Hepatic stellate cell (primary cell): ENCODE measurements at places on chromosomes 7 and 10.

DNA sequence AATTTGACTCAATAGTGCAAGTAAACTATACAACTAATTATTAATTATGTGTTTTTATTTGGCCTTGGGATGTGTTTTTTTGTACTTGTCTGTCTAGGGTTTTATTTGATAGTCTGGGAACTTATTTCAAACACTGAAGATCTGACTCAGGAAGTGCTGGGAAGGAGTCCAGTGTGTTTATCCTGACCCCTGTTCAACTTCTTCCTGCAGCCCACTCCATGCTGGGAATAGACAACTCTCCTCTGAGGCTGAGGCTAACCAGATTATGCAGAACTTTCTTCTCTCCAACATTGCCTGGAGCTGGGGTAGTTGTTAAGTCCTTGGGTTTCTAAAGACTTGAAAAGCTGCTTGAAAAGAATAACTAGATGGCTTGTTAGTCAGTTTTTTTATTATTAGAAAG, 6.9 kb downstream of the CISD1 start:
- DNase-seq = no peak

DNA sequence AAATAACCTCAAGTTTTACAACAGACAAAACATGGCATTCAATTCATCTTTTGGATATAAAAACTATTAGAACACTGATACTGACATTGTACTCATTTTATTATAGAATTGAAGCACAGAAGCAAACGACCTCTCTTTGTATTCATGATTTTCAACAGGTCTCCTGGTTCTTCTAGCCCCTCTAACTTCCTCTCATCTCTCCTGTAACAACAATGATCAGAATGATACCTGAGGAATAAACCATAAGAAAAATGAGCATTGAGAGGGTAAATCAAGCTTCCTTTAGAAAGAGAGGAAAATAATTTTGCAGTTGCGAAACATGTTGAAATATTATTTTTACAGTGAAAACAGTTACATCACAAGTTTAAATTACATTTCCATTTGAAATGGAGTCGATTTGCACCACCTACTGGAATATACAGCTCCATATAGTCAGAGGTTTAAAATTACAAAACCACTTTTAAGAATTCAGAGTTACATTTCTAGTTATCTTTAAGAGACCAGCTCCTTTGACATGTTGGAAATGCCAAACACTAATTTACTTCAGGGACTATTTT, 17.5 kb upstream of the TEX36 start:
- DNase-seq = no peak

- no peak for DNase-seq
Observed at GRCh38 chr10:16847644-16848043, 30.4 kb upstream of the RSU1 start.

GRCh38 chr7:106548491-106548890, 112.5 kb downstream of the CCDC71L start:
- no peak for DNase-seq

DNA sequence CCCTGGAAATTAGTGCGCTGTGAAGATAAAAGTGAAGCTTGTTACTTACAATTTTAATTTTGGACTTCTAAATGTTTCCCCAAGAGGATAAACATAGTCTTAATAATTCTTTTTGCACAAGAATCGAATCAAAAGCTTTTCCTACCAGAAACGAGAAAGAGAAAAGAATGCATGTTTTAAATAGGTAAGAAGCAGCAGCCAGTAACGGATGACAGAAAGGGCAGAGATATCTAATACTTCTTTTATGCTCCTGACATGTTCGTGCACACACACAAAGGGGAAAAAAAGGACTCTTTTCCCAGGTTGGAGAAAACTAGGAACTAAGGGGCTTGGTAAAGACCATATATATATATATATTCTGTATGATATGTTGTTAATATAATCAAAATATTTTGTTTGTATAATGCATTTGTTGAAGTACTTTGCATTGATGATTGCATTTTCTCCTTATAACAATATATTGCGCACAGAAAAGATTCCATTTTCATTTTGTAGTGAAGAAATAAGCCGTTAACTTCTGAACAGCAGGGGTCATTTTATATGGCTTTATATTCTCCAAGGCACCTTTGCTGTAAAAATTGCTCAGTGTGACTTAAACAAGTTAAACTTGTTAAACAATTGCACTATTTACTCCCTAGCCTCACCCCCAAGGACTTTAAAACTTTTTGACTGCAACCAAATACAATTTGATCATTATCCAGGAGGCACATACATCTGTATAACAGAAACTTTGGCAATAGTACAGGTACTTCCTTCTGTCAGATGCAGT, 2.2 kb downstream of the PRKAR2B start:
- no peak for DNase-seq

GRCh38 chr10:50595785-50596184, 28.0 kb downstream of the SGMS1 start:
- no peak for DNase-seq

GRCh38 chr7:94634502-94634901, 21.4 kb downstream of the SGCE start:
- DNase-seq = no peak

DNA sequence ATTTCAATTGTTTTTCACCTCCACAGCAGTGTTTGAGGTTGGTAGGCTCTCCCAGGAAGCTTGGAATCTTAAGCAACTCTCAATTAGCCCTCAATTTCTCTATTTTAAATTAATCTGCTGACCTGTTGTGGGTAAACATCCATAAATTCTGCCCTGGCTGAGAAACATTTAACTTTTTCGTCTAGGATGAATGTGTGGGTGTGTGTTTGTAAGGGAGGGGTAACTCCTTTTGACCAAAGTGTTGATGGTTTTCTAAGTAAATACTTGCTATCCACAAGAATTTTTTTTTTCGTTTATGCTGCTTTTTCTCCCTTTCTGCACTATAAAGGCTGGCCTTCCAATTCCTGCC, 973 bp downstream of the PPP3CB start:
- DNase-seq = peak; percentile 7

DNA sequence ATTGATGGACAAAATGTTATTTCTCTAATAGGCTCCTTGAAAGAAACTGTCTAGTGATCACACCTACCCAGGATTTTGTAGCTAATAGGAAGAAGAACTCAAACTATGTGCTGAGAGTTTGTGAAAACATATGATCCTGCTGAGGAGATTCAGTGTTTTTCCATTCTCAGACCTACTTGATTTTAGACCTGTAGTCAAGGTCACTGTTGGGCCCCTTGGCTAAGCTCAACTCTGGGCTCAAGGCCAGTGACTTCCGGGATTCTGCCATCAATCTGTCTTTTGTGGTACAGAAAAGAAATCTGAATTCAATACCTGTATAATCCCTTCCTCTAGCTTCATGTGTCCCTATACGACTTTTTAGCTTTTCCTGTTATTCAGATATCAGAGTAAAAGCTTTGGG, 79.7 kb upstream of the FERD3L start:
- no peak for DNase-seq

- no peak for DNase-seq
Observed at GRCh38 chr10:19710600-19710999, 105.6 kb upstream of the PLXDC2 start.

DNA sequence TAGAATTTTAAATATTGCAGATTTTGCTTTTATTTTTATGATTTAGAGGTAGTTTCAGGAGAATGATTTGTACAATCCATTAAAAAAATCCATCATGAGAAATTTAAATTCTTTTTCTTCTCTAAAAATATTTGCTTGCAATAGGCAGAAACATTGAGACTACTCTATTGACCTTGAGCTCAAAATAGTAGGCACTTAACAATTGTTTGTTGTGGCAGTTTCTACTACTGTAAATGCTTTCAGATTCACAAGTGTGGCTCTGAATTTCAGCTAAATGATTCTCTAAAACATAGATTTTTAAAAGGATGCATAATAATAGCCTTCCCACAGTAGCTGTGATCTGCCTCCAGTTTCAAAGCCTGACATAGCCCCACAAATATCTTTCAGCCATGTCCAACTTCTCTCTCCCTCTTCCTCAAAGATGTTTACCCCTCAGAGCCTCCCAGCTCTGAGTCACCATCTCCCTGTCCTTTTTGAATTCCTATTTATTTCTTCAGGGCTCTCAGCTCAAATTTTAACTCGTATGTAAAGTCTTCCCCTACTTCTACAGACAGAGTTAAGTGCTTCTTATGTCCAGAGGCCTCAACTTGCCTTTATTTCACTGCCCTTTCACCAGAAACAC, 160.5 kb downstream of the AOAH start:
- DNase-seq = no peak

DNA sequence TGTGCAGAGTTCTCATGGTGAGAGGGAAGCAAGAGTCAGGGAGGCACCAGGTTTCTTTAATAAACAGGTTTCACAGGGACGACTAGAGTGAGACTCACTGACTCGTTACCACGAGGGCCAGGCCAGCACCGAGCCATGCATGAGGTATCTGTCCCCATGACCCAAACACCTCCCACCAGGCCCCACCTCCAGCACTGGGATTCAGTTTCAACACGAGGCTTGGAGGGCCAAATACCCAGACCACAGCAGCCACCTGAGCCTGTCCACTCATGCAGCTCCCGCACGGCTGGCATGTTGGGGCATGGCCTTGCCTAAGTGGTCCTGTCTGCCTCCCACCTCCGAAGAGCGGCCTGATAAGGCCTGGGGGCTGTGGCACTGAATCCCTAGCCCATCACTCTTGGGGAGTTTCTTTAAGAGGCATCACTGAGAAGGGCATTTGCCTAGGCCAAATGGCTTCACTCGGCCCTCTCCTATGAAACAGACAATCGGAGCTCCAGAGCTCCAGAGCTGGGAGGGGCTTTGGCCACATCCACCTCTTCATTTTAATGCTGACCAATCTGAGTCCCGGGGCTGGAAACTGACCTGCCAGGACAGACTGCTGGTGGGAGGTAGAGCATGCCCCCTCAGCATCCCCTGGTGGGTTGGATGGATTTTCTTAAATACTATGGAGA, 157.8 kb downstream of the DNAJB6 start:
- no peak for DNase-seq

DNA sequence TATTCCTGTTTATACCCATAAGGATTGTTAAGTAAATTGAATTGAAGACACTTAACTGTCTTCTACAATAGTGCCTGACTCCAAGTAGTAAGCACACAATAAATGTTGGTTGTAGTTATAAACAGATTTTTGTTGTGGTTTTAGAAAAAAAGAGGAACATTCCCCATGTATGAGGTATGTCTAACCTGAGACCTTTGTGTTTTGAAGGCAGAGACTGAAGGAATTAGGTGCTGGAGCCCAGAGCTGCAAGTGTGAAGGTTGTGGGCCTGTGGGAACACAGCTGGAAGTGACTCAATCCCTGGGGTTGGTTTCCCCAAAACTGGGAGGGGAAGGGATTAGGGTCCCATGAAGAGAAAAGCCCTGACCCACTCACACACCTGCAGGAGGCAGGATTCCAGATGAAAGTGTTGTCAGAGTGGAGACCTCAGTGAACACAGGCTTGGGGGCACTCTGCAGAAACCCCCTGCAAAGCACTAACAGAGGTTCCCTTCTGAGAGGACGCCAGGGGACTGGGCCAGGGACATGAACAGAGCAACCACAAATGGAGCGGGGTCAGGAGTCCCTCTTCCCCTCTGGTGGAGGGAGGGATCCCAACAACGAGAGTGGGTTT, 265.1 kb upstream of the KLF14 start:
- no peak for DNase-seq

DNA sequence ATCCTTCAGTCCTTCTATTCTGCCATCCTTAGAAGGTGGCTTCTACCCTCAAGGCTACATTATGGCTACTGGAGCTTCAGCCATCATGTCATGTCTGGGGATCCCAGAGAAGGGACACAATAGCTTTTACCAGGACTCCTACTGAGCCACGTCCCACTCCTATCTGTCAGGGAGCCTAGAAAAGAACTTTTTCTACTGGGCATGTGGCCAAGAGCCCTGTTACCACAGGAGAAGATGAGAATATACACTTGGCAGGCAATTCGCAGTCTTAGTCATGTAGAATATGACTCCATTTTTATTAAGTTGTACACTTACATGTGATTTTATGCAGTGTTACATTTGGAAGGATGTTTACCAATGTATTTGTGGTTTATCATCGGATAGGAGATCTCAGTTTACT, 64.6 kb upstream of the KCNMA1 start:
- peak; percentile 58 for DNase-seq

DNA sequence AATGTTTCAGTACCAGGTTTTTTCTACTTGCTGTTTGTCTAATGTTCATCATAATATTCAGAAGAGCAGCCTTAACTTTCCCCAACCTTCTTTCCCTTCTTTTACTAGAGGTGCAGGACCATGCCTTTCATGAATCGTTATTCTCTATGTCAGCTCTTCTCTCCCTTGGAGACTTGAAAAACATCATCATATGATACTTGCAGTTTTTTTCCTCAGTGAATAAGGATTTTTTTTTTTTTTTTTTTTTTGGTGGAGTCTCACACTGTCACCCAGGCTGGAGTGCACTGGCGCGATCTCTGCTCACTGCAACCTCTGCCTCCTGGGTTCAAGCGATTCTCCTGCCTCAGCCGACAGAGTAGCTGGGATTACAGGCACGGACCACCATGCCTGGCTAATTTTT, 30.1 kb downstream of the SMNDC1 start:
- no peak for DNase-seq

DNA sequence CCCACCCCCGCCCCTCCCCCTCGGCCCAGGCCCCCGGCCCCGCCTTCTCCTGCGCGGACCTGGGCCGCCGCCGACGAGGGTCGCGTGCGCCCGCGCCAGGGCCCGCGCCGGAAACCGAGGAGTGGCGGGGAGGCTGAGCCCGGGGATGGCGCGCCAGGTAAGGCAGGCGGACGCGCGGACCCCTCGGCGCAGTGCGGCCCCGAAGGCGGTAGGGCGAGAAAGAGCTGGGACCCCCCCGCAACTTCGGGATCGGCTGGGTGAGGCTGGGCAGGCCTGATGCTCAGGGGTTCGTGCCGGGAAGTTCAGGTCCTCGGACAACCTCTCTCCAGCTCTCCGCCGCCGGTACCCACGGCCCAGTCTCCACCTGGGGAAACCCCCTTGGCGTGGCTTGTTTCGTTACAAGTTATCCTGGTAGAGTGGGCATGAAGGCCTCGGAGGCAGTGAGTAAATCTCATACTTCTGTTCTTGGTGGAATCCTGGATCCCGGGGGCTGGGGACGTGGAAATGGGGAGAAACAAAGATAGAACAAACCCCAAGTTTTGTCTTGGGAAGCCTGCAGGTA, 58.4 kb downstream of the ZNF467 start:
- DNase-seq = peak; percentile 36

GRCh38 chr10:67487199-67487598, 208.8 kb downstream of the CTNNA3 start:
- DNase-seq = no peak

GRCh38 chr7:77808517-77808916, 9.9 kb downstream of the PHTF2 start:
- no peak for DNase-seq

DNA sequence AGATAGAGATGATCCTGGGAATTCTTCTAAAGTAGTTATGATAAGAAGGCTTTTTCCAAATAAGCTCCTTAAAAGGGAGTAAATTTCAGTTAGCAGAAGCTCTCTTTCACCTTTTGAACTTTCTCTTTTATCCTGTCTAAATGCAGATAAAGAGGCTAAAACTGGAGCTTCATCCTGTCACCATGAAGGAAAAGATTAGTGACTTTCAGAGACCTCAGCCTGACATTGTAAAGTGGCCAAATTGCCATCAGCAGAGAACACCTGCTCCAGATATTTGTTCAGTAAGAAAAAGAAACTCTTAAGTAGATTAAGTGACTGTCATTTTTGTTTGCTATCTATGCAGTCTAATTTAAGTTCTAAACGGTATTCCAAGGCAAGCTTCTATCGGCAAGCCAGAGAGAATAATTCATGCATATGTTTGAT, 18.3 kb downstream of the VWDE start:
- DNase-seq = no peak

- DNase-seq = no peak
Observed at GRCh38 chr10:4003348-4003973, 218.5 kb upstream of the KLF6 start.
